ENCODE measurements at places on chromosomes 12 and 14.

DNA sequence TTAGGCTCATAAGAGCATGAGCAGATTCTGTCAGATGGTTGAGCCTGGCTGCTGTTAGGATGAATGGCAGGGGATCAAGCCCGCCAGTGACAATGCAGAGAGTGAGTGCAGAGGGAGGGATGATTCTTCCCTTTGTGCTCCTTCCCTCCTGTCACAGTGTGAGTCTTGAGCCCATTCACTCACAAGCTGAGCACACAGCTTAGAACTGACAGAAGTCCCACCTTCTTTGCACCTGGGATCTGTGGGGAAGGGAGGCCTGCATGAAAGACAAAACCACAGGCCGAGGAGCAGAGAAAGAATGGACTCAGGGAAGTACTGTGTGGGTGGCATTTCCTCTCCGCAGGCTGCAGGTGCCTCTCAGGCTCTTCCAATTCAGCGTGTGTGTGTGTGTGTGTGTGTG lies 160.6 kb downstream of the KCNA5 start:
- no peak for DNase-seq

GRCh38 chr12:11542599-11542998 lies 106.9 kb upstream of the ETV6 start:
- DNase-seq = no peak

DNA sequence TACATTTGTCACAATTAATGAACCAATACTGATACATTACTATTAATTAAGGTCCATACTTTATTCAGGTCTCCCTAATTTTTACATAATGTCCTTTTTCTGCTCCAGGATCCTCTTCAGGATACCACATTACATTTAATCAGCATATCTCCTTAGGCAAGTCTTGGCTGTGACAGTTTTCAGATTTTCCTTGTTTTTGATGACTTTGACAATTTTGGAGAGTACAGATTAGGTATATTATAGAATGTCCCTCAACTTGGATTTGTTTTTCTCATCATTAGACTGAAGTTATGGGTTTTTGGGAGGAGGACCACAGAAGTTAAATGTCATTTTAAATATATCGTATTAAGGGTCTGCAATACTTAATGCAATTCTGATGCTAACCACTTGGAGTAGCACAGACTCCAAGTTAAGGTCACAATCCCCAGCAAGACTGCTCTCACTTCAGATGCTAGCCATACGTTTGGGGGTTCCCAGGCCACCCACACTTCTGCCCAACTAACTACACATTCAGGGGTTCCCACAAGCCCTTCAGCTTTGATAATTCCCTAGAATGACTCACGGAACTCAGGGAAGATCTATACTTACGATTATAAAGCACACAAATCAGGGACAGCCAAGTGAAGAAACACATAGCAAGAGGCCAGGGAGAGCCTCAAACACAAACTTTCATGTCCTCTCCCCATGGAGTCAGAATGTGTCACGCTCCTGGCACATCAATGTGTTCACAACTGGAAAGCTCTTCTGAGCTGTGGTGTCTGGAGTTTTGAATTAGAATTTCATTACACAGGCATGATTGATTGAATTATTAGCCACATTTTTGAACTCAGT lies 17.0 kb upstream of the NUBPL start:
- DNase-seq = no peak

DNA sequence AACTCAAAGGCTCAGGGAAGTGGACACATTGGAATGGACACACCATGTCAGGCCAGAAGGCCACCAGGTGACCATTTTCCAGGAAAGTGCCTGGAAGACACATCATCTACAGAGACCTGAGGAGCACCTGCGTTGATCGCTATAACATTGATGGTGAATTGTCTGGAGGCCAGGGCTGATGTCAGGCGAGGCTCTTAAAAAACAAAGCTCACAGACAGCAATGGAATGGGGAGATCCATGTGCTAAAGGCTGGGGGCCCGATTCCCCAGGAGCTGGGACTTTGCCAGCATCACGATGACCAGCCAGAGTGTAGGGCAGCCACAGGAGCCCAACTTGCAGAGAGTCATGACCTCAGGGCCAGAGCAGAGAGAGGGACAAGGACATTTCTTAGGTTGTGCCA lies 30.3 kb downstream of the DIO3 start:
- no peak for DNase-seq

- DNase-seq = no peak
Observed at GRCh38 chr12:77070800-77071449, 5.6 kb upstream of the E2F7 start.

GRCh38 chr12:126384026-126384564 lies 1318.9 kb downstream of the AACS start:
- no peak for DNase-seq

All from stimulated activated CD8-positive, alpha-beta memory T cell treated with anti-CD3 and anti-CD28 coated beads, Interleukin-7, amount 100 ng/mL, for 1 hour (primary cell).